ENCODE measurements at places on chromosomes 16 and 17.

- no peak for DNase-seq
Measured at GRCh38 chr17:82976982-82977488, 102.4 kb upstream of the METRNL start.

GRCh38 chr17:9206741-9207332, 185.5 kb downstream of the NTN1 start:
- peak; percentile 56 for DNase-seq

GRCh38 chr17:54900457-54901229, at the start of gene TOM1L1:
Gene TOM1L1, plus strand, starts transcription at chr17:54900852. Its CDS starts 14 bp downstream, at chr17:54900866.
- no peak for DNase-seq

DNA sequence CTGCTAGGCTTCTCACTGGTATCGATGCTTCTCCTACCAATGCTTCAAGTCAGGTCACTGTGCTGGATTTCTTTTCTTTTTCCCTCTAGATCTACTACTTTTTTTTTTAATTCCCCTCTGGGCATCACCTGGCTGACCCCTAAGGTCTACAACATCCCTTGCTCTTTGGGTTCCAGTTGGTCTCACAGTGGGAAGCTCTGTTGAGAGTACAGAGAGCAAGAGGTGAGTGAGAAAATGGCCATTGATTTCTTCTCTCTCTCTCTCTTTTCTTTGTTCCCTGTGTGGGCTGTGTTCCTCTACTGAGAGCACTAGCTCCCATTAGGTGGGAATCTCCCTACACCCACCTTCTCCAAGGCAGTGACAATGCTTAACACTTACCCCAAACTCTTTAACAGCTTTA, 413.4 kb downstream of the KCNJ2 start:
- DNase-seq = no peak

DNA sequence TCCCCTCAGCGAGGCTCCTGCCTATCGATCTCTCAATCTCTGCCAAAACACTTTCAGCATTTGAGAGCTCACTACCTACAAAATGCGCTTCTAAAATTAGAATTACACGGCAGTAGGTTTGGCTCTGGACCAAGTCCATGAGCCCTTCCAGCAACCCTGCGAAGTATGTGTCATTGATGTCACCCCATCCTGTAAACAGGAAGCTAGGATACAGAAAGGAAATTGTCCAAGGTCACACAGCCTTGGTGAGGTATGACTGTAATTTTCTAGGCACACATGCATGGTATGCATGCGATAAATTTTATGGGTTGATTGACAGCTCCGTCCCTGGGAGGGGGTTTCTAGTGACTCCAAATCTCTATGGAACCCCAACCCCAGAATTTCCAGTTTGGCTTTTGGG, 330.3 kb upstream of the CDH5 start:
- no peak for DNase-seq

DNA sequence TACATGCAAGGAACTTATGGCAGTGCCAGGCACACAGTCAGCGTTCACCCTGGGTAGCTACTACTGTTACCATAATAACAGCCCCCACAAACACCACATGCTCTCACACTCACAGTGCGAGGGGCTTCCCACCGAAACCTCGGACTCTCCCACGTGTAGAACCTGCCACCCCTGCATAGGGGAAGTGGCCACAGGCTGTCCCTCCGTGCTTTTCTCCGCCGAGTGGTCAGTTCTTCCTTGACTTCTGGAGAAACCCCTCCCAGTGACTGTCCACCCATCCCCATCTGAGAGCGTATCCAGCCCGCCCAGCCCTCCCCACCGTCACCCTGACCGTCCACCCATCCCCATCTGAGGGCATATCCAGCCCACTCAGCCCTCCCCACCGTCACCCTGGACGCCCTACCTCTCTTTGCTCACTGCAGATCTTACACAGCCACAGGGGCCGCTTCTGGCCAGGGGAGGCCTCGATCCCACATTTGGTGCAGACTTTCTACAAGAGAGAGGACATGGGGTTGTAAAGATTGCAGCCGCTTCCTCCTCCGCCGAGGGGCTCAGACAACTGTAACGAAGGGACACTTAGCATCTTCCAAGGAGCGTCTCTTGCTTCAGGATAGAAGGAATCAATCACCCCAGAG, 71.1 kb downstream of the RPH3AL start:
- DNase-seq = peak; percentile 40

DNA sequence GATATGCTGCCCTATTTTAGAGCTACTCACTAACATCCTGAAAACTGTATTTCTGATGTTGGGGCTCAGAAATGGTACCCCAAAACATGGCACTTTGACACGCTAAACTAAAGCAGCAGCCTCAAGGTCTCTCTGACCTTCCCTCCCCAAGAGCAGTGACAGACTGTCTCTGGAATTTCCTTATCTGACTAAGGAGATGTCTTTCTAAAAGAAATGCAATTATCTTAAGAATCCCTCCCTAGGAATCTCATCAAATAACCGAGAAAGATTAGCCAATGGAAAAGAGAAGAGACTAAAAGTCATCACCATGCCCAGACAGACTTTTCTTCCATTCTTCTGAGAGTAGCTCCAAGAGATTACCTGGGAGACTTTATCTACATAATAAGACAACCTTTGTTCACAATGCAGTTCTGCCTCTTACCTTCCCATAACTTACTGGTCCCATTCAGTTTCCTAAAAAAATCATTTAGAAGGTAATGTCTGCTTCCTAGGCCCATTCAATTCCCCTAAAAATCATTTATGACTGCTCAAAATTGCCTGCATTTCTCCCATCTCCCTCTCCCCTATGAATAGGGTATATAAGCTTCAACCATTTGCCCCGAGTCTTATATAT, 123.9 kb downstream of the CPPED1 start:
- no peak for DNase-seq

DNA sequence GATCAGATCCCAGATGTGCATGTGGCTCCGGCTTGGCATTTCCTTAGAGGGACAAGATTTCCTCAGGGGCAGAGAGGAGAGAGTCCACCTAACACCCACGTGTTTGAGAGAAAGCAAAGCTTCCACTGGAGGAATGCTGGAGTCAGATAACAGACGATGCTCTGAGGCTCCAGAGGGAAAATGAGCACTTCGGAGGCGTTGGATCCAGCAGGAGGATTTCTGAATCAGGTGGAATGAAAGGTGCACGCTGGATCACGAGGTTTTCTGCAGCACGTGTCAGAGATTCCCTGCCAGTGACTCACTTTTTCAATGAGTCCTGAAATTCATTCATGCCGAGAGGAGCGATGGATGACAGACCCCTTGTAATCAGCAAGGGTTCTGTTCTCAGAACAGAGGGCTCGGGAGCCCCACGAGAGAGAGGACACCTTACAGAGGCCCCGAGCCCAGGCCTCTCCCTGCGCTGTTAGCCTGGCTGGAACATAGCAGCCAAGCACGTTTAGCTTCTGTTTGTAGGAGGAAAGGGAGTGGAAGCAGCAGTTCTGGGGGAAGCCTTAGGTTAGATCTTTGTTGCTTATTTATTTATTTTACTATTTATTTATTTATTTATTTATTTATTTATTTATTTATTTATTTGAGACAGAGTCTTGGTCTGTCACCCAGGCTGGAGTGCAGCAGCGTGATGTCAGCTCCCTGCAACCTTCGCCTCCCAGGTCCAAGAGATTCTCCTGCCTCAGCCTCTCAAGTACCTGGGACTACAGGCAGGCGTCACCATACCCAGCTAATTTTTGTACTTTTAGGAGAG, 49.3 kb upstream of the JPH3 start:
- DNase-seq = no peak

- no peak for DNase-seq
Measured at GRCh38 chr17:51289696-51290111, 29.4 kb downstream of the UTP18 start.

DNA sequence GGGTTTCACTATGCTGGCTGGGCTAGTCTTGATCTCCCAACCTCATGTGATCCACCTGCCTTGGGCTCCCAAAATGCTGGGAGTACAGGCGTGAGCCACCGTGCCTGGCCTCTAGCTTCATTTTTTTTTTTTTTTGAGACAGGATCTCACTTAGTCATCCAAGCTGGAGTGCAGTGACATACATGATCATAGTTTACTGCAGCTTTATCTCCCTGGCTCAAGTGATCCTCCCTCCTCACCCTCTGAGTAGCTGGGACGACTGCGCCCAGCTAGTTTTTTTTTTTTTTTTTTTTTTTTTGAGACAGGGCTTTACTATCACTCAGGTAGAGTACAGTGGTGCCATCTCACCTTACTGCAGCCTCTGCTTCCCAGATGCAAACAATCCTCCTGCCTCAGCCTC, 9.7 kb downstream of the RPA1 start:
- no peak for DNase-seq

- peak; percentile 33 for DNase-seq
Measured at GRCh38 chr17:79617304-79617703, 6.5 kb upstream of the RBFOX3 start.

GRCh38 chr16:69444873-69445517, 20.6 kb downstream of the CYB5B start:
- no peak for DNase-seq

DNA sequence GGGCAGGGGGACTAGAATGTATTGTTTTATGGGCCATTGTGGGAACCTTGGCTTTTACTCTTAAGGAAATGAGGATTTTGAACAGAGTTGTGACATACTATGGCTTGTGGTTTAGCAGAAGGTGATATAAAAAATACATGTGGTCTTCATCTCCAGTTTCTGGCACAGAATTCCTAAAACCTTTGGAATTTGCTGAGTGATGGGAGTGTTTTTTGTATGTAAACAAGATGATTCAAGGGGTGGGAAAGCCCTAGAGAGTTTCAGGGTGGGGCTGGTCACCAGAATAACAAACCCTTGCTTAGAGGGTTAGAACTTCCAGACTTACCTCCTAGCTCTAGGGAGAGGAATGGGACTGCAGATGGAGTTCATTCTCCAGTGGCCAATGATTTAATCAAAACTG, 316.1 kb downstream of the PHKB start:
- DNase-seq = no peak

GRCh38 chr16:30122604-30123160, 338 bp downstream of the MAPK3 start:
- DNase-seq = no peak

- DNase-seq = no peak
Measured at GRCh38 chr17:79017546-79018369, 6.2 kb upstream of the C1QTNF1 start.

DNA sequence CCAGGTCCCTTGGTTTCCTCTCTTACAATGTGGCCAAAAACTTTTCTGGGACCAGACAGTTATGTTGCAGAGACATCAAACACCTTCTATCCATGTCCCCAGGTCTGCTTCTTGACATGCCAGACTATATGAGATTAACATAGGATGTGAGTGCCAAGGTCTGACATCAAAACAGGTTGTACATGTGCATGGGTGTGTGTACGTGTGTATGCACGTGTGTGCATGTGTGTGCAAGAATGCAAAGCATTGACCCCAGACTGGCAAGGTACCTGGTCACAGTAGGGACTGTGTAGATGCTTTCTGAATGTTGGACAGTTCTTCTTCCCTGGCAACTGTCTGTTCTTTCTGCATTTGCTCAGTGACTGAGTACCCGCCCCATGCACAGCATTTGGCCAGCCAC, 85.6 kb downstream of the NDE1 start:
- DNase-seq = no peak

GRCh38 chr17:44108440-44109311, 14.8 kb downstream of the HDAC5 start:
- DNase-seq = no peak

DNA sequence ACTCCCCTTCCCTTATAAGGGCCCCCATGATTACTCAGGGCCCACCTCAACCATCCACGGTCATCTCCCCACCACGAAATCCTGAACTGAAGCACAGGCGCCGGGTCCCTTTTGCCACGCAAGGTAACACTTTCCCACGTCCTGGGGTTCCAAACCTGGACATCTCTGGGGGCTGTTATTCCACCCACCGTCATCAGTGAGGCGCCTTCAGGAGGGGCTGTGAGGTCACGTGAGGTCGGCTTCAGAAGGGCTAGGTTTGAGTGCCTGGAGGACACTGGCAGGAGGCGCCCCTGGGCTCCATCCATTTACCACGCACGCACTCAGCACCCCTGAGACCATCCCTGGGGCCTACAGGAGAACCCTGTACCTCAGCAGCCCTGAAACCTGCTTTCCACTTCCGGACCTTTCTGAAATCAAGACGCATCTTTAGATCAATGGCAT, 4.1 kb downstream of the CD2BP2 start:
- DNase-seq = peak; percentile 63

GRCh38 chr17:55785181-55785580, 34.3 kb downstream of the PCTP start:
- no peak for DNase-seq

GRCh38 chr16:49531931-49532840, 158.6 kb downstream of the C16orf78 start:
- peak; percentile 47 for DNase-seq

GRCh38 chr16:86191663-86192062, 292.7 kb downstream of the IRF8 start:
- no peak for DNase-seq

GRCh38 chr16:89365044-89365467, 125.3 kb downstream of the ANKRD11 start:
- no peak for DNase-seq

- DNase-seq = no peak
Measured at GRCh38 chr17:74008196-74008595, 195.3 kb upstream of the RPL38 start.

DNA sequence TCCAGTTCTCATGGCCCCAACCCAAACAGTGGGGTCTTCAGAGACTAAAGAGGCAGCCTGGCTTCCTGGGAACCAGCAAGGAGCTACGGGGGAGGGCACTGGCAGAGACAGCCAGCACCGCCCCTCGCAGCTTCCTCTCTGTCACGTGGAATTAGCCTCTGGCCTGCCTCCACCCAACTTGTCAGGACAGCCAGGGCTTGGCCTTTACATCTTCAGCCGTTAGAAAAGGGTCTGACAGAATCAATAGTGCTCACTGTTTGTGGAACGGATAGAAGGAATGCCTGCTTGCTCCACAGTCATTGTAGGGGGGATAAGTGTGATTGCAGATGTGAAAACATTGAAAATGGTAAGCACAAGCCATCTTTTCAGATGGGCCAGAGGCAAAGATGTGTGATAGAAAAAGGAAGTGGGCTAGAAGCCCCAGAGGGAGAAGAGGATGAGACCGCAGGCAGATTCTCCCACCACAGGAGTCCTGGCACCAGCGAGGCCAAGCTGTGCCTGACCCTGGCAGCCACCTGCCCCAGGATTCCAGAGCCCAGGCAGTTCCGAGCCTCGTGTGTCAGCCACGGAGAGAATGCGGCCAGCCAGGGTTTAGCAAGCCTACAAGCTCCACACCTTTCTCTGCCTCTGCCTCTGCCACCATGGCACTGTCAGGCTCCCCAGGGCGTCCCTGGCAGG, 18.6 kb downstream of the GRIN2C start:
- DNase-seq = no peak

- no peak for DNase-seq
Measured at GRCh38 chr17:38852771-38853291, 690 bp downstream of the RPL23 start.
